ENCODE measurements at places on chromosomes 5 and 9.
A peak's percentile ranks its signal among the peaks of the same experiment; 100 is the strongest.

DNA sequence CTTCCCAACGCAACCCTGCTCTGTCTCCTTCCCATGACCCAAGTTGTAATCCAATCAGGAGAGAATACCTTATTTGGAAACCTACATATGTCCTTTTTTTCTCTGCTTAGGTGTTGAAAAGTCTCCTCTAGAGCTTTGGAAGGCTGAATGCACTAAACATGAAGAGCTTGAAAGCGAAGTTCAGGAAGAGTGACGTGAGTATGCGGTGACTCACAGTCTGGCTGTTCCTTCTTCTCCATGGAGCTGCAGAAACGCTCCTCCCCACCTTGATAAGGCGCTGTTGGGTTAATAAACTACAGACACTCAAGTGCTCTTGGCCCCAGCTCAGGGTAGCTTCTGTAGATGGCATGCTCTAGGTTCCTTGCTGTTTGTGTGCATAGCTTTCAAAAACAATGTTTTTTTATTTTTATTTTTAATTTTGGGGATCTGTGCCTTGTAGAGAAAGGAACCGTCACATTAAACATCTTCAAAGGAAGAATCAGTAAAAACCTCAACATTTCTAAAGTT, 30.7 kb downstream of the RAI14 start:
- no peaks in the 10 kb centered on the region for H3K27me3 ChIP-seq
- H3K36me3 ChIP-seq, result no peaks in the 10 kb centered on the region
- H3K4me3 ChIP-seq, result no peak overlapping the region
- no peak overlapping the region for H3K27ac ChIP-seq
- no peaks in the 10 kb centered on the region for H3K4me1 ChIP-seq
- DNase-seq, result peak; percentile 90

GRCh38 chr5:31887556-31887955, 248.6 kb downstream of the PDZD2 start:
- H3K4me1 ChIP-seq, result peaks cover 19% of the 10 kb centered on the region
- H3K27me3 ChIP-seq, result no peaks in the 10 kb centered on the region
- H3K36me3 ChIP-seq, result no peaks in the 10 kb centered on the region
- DNase-seq, result no peak

GRCh38 chr9:70079417-70080037, 35.9 kb downstream of the MAMDC2 start:
- H3K27me3 ChIP-seq, result no peaks in the 10 kb centered on the region
- no peak overlapping the region for H3K4me3 ChIP-seq
- H3K27ac ChIP-seq, result peak overlapping the region; percentile 12

DNA sequence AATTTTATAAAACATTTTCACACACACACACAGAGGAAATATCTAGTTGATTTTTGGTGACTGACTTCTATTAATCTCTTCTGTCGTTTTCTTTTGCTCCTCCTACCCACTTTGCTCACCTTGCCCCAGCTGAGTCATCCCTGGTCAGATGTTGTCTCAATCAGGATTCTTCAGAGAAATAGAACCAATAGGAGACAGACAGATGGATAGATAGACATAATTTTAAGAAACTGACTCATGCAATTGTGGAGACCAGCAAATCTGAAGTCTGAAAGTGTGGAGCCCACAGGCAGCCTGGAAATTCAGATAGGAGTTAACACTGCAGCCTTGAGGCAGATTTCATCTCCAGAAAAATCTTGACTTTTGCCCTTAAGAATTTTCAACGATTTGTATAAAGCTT, 37.0 kb upstream of the PIK3R1 start:
- H3K4me3 ChIP-seq, result no peak overlapping the region
- no peak for DNase-seq
- no peak overlapping the region for H3K27ac ChIP-seq
- H3K36me3 ChIP-seq, result no peaks in the 10 kb centered on the region
- H3K27me3 ChIP-seq, result no peaks in the 10 kb centered on the region
- no peaks in the 10 kb centered on the region for H3K4me1 ChIP-seq

DNA sequence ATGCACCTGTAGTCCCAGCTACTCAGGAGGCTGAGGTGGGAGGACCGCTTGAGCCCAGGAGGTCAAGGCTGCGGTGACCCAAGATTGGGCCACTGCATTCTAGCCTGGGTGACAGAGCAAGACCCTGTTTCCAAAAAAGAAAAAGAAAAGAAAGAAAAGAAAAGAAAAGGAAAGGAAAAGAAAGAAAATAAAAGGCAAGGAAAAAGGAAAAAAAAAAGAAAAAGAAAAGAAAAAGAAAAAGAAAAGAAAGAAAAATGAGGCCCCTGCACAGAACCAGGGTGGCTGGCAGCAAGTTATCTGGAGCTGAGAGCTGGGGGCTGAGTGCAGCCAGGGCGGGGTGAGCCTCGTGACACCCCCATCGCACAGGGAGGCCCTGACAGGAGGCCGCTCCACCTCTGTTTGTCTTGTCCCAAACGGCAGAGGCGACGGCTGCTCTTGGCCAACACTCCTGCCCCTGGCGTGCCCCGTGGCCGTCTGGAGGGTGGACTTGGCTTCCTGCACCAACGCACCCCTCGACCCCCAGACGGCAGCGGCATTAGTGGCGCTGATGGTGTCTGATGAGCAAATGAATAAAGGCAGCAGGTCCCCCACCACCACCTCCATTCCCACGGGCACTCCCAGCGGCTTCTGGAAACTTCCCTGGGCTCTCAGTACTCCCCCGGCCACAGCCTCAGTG, 16.7 kb downstream of the EXD3 start:
- no peaks in the 10 kb centered on the region for H3K27me3 ChIP-seq
- peak overlapping the region; percentile 66 for H3K27ac ChIP-seq
- no peak for DNase-seq
- peak overlapping the region; percentile 54 for H3K4me3 ChIP-seq

- DNase-seq, result no peak
- H3K36me3 ChIP-seq, result no peaks in the 10 kb centered on the region
- no peaks in the 10 kb centered on the region for H3K4me1 ChIP-seq
- H3K27ac ChIP-seq, result no peak overlapping the region
- H3K4me3 ChIP-seq, result no peak overlapping the region
Measured at GRCh38 chr5:86977190-86977589, 290.5 kb upstream of the RASA1 start.

GRCh38 chr5:178417391-178417811, 172.8 kb downstream of the COL23A1 start:
- H3K4me3 ChIP-seq, result no peak overlapping the region
- no peak overlapping the region for H3K27ac ChIP-seq
- DNase-seq, result no peak
- no peaks in the 10 kb centered on the region for H3K27me3 ChIP-seq
- H3K36me3 ChIP-seq, result no peaks in the 10 kb centered on the region
- H3K4me1 ChIP-seq, result peaks cover under 1% of the 10 kb centered on the region

GRCh38 chr5:68305223-68305870, 89.8 kb downstream of the PIK3R1 start:
- no peak for DNase-seq
- peaks cover 5% of the 10 kb centered on the region for H3K4me1 ChIP-seq
- no peaks in the 10 kb centered on the region for H3K27me3 ChIP-seq
- peaks cover 14% of the 10 kb centered on the region for H3K36me3 ChIP-seq
- H3K4me3 ChIP-seq, result no peak overlapping the region
